ENCODE measurements at places on chromosomes 2 and 18.
A peak's percentile ranks its signal among the peaks of the same experiment; 100 is the strongest.

- no peak for DNase-seq
Measured at GRCh38 chr2:66724241-66724640, 289.3 kb downstream of the MEIS1 start.

GRCh38 chr2:158191076-158191895 lies 89.6 kb downstream of the UPP2 start:
- DNase-seq, result no peak

- DNase-seq, result no peak
Measured at GRCh38 chr2:59204040-59204439, 962.9 kb upstream of the FANCL start.

GRCh38 chr2:191679818-191680600 lies 2.1 kb downstream of the NABP1 start:
- DNase-seq, result no peak

GRCh38 chr2:86097913-86098312 lies 7.8 kb downstream of the POLR1A start:
- DNase-seq, result no peak

- no peak for DNase-seq
Measured at GRCh38 chr18:56038171-56039030, 450.4 kb upstream of the TCF4 start.

DNA sequence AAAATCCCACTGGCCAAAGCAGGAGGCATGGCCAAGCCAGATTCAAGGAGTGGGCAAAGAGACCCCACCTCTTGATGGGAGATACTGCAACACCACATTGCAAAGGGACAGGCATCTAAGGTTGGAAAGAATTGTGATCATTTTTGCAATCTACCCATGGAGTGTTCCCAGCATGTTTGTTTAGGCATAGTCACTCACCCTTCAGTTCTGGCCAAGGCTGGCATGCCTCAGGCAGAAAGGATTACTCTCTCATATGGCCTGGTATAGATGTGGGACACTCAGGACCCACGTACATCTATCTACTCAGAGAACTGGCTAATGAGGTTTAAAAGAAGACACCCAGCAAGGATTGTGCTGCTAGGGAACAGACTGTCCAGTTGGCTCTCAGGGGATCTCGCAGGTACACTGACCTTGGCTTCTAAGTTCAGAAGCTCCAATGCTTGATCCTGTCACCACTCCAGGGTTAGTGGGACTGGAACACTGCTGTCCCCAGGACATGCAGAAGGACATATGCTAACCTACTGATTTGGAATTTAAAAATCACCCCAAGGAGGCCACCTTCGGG lies 183.7 kb downstream of the KLHL29 start:
- no peak for DNase-seq

GRCh38 chr2:236352761-236353593 lies 88.8 kb upstream of the ASB18 start:
- DNase-seq, result no peak

DNA sequence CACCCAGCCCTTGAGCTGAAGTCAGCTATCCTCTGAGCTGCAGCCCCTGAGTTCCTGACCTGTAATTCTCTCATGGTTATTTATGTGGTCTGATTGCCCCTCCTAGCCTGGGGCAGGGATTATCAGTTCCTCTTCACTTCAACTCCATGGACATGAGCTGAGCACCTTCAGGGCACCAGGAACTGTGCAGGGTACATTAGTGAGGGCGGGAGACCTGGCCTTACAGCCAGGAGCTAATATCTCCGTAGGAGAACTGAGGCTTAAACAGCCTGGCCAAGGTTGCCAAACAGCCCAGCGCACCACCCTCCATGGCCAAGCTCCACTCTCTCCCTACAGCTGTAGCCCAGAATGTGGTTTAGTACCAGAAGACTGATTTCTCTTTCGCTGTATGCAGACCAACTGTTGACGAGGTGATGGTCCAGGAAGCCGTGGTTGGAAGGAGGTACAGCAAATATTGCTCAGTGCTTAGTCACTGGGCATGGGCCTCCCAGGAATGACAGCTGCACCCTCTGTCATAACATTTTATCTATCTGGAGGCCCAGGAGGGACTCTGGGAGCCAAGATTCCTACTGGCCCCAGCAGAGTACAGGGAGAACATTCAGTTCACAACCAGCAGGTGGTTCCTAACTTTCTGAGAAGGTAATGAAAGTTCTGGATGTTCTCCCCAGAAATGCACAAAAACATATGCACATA lies 228.7 kb upstream of the SIX2 start:
- peak; percentile 13 for DNase-seq

- DNase-seq, result no peak
Measured at GRCh38 chr18:12652861-12653401, 5.0 kb downstream of the SPIRE1 start.

GRCh38 chr2:235727891-235728799 lies 234.3 kb downstream of the AGAP1 start:
- DNase-seq, result no peak

DNA sequence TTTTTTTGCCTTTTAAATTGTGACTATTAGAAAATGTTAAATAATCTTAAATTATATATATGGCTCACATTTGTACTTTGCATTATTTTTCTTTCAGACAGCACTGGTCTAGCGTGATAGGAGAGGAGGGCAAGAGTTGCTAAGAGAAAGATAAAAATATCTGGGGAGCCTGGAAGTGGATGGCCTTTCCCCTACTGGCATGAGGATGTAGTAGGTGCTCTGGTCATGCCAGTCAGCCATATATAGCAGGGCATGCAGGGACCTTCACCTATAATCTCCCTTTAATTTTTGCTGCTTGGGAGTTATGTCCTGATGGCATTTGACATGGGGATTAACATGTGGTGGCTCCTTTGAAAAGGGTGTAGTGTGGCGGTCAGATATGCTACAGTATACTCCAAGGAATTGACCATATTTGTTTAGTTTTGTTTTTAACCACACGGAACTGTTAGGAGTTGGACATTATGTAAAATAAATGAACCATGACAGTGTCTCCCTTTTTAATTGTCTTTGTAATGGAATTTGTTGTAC lies 144.7 kb downstream of the BABAM2 start:
- DNase-seq, result no peak

DNA sequence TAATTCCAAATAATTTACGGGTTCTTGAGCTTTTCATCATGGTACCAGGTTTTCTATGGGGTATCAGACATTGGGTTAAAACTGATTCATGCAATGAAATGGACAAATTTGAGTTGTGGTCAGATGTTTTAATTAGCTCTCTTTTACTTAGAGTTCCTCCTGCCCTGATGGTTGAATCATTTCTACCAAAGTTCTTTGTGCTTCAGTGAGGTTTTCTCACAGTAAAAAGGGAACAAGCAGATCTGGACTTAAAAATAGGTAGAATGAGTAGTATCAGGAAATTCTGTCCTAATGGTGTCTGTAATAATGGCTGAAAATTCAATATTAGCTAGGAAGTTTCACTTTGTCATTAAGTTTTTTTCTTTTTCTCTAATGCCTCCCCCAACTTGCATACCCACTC lies 159.7 kb upstream of the LRRTM1 start:
- no peak for DNase-seq

GRCh38 chr18:44747157-44747556 lies 66.5 kb downstream of the SETBP1 start:
- DNase-seq, result no peak

- DNase-seq, result no peak
Measured at GRCh38 chr18:3721771-3722648, 272.0 kb downstream of the TGIF1 start.

DNA sequence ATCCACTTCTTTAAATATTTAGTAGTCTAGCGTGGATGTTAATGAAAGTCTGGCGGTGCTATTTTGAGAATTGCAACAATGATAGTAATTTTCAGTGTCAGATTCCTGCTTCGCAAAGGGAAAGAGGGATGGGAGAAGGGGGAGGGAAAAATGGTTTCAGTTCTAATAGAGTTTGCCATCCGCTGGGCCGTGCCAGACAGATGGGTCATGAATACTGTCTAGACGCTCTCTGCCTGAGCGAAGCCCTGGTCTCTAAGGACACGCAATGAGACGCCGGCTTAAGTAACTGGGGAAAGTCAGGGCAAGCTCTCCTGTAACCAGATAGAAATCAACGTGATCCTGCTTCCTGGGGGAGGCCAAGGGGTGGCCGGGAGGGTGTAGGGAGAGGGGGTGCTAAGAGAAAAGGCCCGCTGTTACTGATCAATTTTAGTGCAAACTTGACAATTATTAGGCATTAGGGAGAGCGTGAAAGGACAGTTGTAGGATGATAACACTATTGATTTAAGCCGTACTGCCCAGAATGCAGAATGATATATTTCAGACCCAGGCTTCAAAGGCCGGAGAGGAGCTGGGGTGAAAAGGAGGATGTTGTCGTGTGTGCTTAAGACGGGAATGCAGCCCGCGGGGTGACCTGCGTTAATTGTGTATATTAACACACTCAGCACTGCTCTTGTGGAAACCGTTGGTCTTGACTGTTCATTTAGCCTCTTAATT lies 229.2 kb downstream of the LDLRAD4 start:
- no peak for DNase-seq

- DNase-seq, result no peak
Measured at GRCh38 chr2:18243816-18244215, 316.6 kb downstream of the RDH14 start.

DNA sequence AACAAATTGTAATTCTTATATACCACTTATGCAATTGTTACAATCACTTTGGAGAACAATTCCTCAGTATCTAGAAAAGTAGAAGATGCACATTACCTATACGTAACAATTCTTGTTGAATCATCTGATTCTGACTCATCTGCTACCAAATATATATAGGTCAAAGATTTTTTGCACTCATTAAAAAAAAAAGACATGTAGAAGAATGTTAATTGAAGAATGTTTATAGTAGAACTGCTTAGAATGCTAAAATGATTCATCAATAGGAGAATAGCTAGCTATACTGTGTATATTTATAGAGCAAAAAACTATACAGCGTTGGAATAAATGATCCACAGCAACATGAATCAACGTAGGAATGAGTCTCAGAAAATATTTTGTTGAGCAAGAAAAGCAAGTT lies 29.5 kb upstream of the STAT1 start:
- DNase-seq, result no peak

DNA sequence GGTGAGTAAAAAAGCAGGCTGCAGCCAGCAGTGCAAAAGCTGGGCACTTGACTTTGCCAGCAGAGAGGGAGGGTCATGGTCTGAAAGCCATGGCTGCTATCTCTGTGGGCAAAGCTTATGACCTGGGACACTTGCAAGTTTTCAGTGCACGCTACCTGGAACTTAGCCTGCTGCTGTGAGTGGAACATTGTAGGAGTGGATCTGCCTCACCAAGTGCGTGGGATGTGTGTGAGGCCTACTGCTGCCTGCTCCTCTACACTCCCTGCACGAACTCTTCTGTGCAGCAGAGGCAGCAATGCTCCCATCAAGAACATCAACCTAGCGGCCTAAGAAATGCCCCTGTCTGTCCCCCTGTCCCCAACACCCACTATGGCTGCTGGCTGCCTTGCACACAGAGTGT lies 344.1 kb upstream of the REG3G start:
- no peak for DNase-seq

DNA sequence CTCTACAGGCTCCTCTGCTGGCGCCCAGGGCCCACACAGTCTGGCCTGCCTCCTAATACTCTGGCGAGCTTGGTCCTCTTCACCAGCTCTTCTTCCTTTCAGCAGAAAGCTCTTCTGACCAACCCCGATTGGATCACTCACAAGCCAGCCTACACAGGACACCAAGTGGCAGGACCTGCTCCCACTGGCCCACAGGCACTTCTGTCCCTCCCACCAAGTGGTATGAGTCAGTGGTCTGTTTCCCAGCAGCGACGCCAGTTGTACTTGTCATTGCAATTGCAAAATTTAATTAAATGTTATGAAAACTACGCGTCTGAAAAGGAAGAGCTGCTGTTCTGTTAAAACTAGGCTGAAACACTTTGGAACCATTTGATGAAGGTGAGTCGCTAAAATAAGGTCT lies 46.7 kb downstream of the NDUFA10 start:
- no peak for DNase-seq

- DNase-seq, result no peak
Measured at GRCh38 chr2:119294671-119295070, 71.0 kb downstream of the STEAP3 start.

DNA sequence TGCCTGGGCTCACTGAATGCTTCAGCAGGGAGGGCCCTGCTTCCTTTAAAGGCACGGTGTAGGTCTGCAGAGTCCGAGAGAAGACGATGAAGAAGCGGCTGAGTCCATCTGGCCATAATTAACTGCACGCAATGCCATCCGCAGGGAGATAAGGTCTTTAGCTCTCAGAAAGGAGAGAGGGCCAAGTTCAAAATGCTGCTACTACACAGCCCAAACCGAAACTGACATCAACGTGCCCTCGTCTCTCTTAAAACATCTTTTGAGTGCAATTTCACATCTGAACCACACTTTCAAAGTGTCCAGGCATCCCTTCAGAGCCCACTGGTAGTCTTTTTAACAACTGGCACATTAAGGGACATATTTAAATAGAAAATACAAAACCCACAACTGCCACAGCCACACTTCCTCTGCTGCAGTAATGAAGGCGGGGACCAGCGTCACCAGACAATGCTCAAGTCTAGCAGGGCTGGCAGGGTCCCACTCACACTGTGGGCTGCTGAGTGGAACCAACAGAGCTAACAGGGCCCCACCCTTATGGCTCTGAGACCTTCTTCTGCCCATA lies 35.8 kb downstream of the ST3GAL5 start:
- DNase-seq, result no peak

DNA sequence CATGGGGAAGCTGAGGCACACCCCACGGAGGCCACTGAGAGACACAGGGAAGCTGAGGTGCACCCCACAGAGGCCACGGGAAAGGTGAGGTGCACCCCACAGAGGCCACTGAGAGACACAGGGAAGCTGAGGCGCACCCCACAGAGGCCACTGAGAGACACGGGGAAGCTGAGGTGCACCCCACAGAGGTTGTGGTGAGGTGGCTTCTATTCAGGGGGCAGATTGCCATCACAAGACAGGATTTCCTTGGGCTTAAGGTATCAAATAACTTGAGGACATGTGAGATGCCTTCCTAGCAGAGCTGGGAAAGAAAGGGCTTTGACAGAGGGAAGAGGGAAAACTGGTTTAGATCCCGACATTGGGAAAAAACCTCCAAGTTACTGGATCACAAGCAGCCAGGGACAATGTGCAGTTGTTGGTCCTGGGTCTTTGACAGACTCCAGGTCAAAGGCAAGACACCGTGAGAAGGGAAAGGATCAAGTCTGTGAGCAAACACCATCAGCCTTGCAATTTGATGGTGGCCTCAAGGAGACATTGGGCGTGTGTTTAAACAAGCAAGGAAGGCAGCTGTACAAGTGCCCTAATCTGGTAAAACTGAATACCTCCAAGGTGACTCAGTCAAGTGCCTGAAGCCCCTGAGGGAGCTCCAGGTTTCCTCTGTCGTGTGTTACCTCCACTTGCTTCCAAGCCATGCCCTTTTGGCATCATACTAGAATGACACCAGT lies 133.2 kb upstream of the EPAS1 start:
- DNase-seq, result no peak

GRCh38 chr2:83342860-83343329 lies 1116.2 kb downstream of the SUCLG1 start:
- no peak for DNase-seq

DNA sequence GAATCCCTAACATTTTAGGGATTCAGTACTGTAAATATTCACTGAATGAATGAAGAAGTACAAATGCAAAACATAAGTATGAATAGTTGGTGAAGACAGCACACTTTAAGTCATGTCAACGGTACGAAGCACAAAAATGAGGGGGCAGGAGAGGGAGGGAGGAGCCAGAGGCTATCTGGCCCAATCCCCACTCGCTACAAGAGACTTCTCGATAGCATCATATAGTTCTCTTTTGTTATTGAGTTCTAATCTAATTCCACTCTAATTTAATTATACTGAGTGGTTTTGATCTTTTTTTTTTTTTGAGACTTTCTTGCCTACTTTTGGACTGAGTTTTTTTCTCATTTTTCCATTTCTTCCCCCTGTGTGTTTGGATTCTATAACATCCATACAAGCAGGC lies 152.2 kb upstream of the REV1 start:
- no peak for DNase-seq
